ENCODE measurements at places on chromosomes 3 and 15.

DNA sequence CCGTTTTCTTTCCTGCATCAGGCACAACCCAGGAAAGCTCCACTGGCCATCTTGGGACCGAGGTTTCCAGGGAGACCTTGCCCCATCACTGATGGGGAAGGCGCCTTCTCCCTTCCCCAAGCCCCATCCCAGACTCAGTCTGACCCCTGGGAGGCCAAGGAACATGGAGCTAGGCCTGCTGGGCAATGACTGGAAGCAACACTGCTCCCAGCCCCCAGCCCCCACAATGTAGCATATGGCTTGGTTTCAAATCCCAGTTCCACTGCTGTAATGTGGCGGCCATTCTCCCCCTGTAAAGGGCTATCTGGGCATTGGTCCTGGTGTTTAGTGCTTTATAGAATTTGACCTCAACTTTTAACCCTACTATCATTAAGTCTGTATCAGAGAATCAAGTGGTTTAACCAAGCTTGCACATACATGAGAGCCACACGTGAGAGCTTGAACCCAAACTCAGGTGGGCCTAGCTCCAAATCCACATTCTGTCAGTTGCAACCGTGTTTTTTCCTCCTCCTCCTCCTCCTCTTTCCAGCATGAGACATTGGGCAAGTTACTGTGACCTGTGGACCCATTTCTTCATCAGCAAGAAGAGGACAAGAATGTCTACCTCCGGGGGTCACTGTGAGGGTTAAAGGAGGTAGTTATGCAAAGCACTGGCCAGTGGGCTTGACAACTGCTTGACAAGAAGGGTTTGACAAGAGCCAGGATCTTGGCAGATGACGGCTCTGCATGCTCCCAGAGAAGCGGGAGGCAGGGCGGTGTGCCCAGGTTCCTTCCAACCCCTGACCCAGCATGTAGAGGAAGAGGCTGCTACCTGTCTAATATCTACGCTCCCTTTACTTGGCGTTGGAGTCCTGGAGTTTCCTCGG is 37.4 kb downstream of the KLHL25 start:
- DNase-seq, result no peak

- no peak for DNase-seq
Observed at GRCh38 chr15:60351066-60351465, 46.7 kb downstream of the ANXA2 start.

GRCh38 chr3:194536871-194537637 is 50.3 kb upstream of the ATP13A3 start:
- DNase-seq, result no peak

- no peak for DNase-seq
Observed at GRCh38 chr3:151434151-151434890, 26.5 kb downstream of the IGSF10 start.

DNA sequence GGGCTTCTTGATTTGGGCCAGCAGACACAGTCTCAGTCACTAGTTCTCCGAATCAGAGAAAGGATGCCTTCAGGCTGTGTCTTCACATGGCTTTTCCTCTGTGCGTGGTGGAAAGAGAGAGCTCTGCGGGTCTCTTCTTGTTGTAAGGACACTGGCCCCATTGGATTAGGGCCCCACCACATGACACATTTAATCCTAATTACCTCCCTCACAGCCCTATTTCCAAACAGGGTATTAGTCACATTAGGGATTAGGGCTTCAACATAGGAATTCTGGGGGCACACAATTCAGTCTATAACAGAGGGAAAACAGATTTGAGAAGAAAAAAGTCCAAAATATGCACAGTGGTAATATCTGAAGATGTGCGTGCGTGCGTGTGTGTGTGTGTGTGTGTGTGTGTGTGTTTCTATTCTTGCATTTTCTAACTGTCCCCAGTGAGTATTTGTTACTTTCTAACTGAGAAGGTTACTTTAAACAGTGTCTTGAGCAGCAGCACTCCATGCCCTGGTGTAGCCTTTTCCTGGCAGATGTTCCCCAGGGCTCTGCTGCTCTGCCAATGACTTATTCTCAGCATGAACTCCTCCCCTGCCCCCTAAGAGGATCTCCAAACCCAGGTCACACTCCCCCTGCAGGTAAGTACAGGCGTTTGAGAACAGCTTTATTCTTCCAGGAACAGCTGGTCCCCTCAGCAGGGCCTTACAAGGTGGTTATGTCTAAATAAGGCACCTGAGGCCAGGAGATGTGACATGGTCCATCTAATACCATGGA is 72.9 kb downstream of the RPL39L start:
- DNase-seq, result no peak

- DNase-seq, result no peak
Observed at GRCh38 chr3:38524141-38524739, 28.1 kb downstream of the EXOG start.

- no peak for DNase-seq
Observed at GRCh38 chr15:67801142-67801541, 24.2 kb upstream of the SKOR1 start.

GRCh38 chr15:83658430-83659416 is 4.8 kb downstream of the ADAMTSL3 start:
- no peak for DNase-seq

- no peak for DNase-seq
Observed at GRCh38 chr3:177358977-177359592, 161.8 kb upstream of the TBL1XR1 start.

DNA sequence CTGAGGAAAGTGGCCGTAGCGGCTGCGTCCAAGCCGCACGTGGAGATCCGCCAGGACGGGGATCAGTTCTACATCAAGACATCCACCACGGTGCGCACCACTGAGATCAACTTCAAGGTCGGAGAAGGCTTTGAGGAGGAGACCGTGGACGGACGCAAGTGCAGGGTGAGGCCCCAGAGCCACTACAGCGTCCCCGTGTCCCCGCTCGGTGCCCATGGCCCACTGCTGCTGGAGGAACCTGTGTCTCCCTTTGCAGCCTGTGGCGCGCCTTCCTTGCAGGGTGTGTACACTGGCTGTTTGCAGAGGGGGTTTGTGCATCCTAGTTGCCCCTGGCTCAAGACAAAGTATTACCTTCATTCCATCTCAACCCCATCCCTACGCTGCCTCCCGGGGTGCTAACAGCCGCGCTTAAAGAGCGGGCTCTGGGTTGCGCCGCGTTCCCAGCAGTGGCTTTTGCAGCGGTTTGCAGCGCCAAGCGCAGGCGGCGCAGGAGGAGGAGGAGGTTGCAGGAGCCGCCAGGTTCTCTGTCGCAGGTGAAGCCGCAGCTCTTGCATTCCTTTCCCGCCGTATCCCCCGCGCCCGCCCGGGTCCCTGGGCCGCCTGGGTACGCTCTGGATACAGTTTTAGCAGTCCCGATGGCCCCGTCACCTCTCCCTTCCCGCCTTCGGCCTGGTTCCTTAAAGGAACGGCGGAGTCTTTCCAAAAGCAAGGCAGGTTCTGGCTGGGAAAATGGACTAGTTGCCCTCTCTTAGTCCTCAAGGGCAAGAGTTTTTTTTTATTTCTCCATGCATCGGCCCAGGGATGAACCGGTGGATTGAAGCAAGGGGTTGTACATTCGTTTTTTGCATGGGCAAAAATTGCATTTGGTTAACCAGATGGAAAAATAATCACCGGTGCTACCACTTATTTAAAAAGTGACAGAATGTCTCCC is 1.2 kb downstream of the CRABP1 start:
- DNase-seq, result no peak

DNA sequence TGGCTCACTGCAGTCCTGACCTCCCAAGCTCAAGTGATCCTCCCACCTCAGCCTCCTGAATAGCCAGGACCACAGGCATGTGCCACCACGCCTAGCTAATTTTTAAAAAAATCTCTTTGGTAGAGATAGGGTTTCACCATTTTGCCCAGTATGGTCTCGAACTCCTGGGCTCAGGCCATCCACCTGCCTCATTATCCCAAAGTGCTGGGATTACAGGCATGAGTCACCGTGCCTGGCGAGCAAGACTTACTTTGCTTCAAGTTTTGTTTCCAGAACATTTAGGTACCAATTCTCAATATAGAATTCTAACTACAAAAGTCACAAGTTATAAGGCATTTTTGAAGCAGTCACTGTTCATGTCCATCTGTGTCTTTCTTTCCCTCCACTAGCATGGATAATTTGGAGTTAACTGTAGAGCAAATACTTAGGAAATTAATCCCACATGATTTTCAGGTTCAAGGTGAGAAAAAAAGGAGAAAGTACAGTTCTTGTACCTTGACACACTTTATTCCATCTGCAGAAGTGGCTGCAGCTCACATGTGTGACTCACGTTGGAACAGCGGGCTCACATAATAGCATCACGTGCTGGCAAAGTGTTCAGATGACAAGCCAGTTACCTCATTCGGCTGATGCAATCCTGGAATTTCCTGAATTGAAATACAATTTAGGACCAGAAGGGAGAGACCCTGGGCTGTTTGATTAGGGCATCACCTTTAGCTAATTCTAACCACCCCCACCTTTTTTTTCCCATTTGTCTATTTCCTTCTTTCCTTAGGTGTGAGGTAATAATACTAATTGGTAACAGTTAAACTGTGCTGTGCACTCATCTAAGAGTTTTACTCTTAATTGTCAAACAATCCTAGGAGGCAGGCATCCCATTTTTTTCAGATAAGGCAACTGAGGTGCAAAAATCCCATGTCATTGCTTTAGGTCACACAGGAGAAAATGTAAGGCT is 46.9 kb upstream of the NEDD4 start:
- no peak for DNase-seq

- DNase-seq, result no peak
Observed at GRCh38 chr3:105430455-105430854, 63.7 kb downstream of the ALCAM start.

GRCh38 chr3:23209747-23210487 is 6.8 kb downstream of the UBE2E2 start:
- no peak for DNase-seq

- DNase-seq, result no peak
Observed at GRCh38 chr3:121942116-121942786, 48.0 kb downstream of the SLC15A2 start.

DNA sequence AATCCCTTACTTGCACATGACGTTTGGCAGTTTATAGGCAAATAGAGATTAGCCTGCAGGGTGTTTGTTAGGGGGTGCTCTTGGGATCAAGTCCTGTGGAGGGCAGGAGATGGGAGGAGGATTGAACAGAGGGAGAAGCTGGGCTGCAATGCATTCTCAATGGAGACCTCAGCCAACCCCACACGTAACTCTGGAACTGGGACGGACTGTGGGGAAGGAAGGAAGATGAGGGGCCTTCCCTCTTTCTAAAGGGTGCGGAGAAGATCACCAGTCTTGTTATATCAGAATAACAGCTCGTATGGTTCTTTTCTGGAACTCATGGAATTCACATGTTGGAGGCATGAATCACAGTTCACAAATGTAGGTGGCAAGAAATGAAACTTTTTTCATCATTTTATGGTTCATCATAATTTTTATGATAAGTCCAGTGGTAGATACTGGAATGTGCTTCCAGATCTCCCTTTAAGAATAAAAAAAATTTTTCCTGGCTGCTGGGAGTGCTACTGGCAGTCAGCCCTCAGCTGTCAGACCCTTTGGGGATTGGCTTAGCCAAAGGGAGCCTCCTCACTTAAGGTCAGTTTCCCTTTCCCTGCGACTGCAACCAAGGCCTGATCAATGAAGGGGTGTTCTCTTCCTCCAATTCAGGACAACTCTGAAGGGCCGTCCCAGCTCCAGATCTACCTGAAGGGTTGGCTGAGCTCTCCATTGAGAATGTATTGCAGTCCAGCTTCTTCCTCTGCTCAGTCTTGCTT is 20.5 kb upstream of the LYZL4 start:
- no peak for DNase-seq

- DNase-seq, result no peak
Observed at GRCh38 chr3:3184876-3185275, 5.4 kb upstream of the CRBN start.

GRCh38 chr3:140995881-140996280 is 54.2 kb downstream of the SLC25A36 start:
- DNase-seq, result no peak

- no peak for DNase-seq
Observed at GRCh38 chr15:62125773-62126172, 39.3 kb downstream of the C2CD4B start.

- no peak for DNase-seq
Observed at GRCh38 chr15:79816571-79816970, 80.2 kb downstream of the MTHFS start.

- no peak for DNase-seq
Observed at GRCh38 chr3:195032955-195033354, 238.0 kb downstream of the XXYLT1 start.

GRCh38 chr3:69354948-69355347 is 30.9 kb downstream of the FRMD4B start:
- no peak for DNase-seq

DNA sequence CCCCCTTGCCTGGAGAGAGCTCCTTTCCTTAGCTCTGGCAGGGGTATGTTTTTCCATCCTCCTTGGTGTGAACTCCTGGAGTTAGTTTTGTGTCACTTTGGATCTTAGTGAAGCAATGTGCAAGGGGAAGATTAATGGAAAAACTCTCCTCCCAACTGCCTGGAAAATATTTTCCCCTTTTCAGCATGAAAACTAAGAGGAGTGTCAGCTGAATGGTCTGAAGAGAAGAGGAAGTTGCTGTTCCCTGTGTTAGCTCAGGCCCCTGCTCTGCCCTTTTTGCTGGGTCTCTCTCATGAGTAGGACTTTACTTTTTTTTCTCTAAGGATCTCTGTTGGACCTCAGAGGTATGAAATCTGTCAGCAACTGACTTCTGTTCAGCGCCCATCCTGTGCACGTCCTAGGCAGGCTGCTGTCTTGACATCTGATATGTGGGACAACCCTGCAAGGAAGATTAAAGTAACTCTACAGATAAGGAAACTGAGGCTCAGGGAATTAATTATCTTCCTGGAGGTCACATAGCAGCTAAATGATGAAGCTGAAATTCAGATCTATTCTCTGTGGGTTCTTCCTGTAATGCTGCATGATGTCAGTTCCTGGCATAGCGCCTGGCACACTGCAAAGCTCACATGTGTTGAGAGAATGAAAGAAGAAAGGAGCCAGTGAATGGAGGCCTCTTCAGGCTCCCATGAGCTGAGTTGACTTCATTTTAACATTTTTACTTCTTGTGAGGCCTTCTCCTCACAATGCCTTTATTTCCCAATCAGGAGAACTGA is 109.7 kb upstream of the GALNT15 start:
- DNase-seq, result peak; percentile 76

- DNase-seq, result no peak
Observed at GRCh38 chr3:195236801-195237570, 34.0 kb downstream of the XXYLT1 start.

GRCh38 chr3:158532099-158532734 is 38.8 kb upstream of the MLF1 start:
- DNase-seq, result no peak

DNA sequence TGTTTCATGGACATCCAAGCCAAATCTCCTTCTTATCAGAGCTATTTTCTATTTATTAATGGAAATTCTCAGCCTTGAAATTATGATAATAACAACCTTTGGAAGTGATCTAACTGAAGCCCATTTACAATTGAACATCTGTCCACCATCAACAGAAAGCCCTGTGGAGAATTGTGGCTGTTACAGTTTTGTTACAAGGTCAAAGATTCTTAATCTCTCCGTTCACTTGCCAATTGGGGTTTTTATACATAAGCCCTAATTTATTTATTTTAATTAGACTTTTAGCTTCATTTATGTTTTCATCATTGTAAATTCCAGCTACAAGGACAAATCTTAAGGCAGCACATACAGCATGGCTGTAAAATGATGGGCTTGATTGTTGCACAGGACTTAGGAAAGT is 3.3 kb downstream of the CERS3 start:
- DNase-seq, result no peak

- DNase-seq, result no peak
Observed at GRCh38 chr3:156685752-156686151, 11.4 kb downstream of the TIPARP start.

- DNase-seq, result no peak
Observed at GRCh38 chr3:157103860-157104259, 56.1 kb downstream of the CCNL1 start.

- no peak for DNase-seq
Observed at GRCh38 chr3:164004205-164004604, 1074.1 kb downstream of the SI start.

- DNase-seq, result no peak
Observed at GRCh38 chr3:62607287-62608029, 234.1 kb upstream of the FEZF2 start.

Measured in amygdala (tissue), 56 donors.